ENCODE measurements at places on chromosomes 12 and 14.

DNA sequence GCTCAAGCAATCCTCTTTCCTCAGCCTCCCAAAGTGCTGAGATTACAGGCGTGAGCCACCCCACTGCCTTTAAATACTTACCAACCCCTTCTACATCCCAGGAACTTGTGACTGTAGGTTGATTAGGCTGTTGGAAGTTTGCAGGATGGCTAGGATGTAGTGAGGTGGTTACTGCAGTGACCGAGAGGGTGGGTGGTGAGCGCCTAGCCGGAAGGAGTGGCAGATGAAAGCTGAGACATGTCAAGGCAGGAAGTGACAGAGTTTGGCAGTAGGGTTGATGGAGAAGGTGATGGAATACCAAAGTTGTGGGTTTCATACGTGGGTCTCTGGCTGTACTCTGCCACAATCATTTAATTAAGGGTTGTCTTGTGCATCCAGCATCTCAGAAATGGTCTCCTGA, 13.5 kb downstream of the B4GALNT3 start:
- no peak for DNase-seq

GRCh38 chr12:64186789-64187188, 35.3 kb downstream of the KICS2 start:
- DNase-seq: no peak

DNA sequence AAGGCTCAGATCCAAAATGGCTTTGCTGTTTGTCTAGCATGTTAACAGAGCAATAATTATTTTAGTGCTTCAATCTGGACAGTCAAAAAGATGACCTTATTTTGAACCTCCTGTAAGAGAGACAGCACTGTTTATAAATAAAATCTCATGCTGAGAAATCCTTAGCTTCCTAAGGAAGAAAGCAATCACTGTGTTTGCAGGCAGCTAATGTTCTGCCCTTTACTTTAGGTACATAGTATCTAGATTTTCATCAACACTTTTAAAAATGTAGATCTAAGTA, 105.3 kb downstream of the PRKD1 start:
- DNase-seq: no peak

- no peak for DNase-seq
Measured at GRCh38 chr12:92068459-92068858, 77.2 kb downstream of the BTG1 start.

DNA sequence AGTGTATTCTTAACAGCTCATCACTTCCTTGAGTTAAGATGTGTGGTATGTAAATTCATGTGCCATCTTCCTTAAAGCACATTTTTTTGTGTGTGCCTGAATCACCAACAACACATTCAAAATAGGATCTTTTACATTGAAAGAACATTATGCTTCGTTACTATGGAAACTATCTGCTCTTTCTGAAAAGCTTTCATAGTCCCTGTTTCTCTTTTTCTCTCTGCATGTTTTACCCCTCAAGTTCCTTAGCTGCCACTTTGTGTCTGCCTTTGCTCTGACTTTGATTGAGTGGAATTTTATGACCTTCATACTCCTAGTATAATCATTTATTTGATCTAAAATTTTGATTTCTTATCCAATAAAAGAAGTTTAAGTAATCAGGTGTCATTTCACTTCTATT, 880.3 kb upstream of the FOXG1 start:
- no peak for DNase-seq

DNA sequence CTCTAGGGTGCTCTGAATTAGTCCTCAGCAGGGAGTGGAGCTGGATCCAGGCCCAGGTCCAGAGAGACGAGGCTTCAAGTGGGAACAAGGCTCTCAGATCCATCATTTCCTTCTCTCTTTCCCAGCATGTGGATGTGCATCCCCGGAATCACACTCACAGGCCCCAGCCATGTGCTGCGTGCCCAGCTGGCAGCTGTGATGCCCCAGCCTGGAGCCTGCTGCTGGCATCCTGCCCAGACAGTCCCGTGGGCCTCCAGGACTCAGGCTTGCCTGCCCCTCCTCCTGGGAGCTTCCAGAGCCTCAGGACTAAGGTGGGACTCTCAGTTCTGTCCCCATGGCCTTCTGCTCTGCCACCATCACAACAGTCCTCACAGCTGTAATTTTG, 6.2 kb upstream of the KRT84 start:
- no peak for DNase-seq

DNA sequence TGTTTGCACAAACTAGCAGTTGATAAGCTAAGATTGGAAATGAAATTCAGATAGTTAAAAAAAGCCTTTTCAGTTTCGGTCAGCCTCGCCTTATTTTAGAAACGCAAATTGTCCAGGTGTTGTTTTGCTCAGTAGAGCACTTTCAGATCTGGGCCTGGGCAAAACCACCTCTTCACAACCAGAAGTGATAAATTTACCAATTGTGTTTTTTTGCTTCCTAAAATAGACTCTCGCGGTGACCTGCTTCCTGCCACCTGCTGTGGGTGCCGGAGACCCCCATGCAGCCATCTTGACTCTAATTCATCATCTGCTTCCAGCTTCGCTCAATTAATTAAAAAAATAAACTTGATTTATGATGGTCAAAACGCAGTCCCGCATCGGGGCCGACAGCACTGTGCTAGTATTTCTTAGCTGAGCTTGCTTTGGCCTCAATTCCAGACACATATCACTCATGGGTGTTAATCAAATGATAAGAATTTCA, 335.6 kb downstream of the TMEM121 start:
- no peak for DNase-seq

DNA sequence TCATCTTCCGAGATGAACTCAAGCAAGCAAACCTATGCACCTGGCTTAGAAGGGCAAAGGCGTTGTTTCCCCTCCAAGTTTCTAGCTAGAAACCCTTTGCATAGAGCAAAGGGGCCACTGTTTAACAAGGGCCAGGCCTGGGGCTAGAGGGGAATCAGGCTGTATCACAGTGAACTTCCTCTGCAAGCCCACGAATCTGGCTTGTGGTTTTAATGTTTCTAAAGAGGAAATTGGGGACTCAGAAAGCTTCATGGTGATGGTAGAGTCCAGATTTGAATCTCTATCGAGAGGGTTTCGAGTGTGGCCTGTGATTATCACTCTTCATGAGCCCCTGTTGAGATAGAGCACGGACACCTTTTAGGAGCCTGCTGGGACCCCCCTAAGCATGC, 189.9 kb downstream of the VRK1 start:
- DNase-seq: no peak

- DNase-seq: no peak
Measured at GRCh38 chr12:114431902-114432301, 26.0 kb upstream of the TBX5 start.

GRCh38 chr12:88958153-88958552, 377.9 kb upstream of the KITLG start:
- no peak for DNase-seq

DNA sequence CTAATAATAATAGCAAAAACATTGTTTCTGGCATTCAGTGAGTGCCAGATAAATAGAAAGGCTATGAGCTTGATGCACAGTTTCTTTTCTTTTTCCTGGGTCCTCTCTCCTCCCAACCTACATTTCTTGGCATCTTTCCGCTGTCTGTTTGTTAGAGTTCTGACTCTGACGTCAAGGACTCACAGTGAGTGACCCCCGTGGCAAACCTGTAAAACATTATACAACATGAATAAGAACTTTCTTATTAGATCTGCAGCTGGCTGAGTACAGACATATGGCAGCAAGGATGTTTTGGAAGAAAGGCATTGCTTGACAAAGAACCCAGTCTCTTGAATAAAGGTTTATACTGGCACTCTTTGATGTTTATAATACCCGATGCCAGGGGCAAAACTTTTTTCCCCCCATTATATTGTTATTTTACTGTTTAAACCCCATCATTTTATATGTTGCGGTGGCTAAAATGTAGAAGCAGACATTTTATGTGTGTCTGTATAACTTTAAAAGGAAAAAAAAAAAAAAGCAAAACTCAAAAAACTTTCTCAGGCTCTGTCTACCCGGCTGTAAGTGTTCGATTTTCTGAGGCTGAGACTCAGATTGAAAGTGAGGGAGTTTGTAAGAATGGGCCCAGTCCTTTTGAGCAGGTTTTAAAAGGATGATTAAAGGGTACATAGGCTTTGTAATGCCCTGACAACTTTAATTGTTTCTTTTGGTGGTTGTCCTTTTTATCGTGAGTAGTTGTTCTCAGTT, 159.3 kb downstream of the PDE3A start:
- no peak for DNase-seq
